ENCODE measurements at places on chromosomes 11 and 22.

DNA sequence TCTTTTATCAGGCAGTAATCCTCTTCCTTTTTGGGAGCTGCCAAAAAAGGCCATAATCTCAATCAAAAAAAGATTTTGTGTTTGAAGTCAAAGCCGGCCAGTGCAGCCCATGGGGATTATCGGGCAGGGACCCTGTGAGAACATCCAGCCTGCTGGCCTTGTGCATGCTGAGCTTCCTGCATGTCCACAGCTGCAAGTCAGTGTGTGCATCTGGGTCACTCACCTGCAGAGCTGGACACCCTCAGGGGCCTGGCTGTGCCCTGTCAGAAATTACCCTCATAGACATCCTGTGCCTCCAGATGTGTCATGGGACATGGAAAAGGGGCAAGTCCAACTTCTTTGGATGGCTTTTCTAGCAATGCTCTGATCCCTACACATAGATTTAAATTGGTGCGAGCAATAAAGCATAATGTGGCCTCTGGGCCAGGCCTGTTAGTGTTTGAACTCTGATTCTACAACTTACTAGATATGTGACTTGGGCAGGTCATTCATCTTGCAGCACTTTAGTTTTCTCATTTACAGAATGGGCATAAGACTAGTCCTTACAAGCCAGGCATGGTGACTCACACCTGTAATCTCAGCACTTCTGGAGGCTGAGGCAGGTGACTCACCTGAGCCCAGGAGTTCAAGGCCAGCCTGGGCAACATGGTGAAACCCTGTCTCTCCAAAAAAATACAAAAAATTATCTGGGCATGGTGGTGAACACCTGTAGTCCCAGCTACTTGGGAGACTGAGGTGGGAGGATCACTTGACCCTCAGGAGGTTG is 81.6 kb upstream of the LARGE1 start:
- no peak for DNase-seq

- no peak for DNase-seq
Observed at GRCh38 chr11:126485021-126485792, 129.7 kb downstream of the ST3GAL4 start.

- DNase-seq = no peak
Observed at GRCh38 chr11:33689085-33689484, 11.5 kb downstream of the C11orf91 start.

DNA sequence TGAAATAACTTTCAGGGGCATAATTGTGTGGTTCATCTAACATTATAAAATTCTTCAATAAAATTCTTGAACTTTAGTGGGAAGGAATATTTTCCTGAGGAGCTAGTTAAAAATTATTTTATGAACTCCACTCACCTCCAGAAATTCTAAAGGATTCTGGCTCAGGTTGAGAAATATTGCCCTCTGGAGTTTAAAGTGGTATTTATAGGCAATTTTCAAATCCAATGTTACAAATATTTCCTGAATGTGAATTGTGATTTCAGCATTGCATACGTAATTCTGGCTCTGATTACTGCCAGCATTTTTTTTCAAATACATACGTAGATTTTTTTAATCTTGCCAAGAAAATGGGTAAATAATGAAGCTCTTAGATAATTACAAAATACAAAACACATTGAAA is 598.2 kb upstream of the ANO3 start:
- DNase-seq = no peak

GRCh38 chr22:48660790-48661740 is 1166.6 kb downstream of the BRD1 start:
- DNase-seq = no peak

GRCh38 chr11:59221441-59221840 is 8.7 kb upstream of the MPEG1 start:
- DNase-seq = no peak

- DNase-seq = no peak
Observed at GRCh38 chr11:134592391-134592990, 180.4 kb upstream of the B3GAT1 start.

DNA sequence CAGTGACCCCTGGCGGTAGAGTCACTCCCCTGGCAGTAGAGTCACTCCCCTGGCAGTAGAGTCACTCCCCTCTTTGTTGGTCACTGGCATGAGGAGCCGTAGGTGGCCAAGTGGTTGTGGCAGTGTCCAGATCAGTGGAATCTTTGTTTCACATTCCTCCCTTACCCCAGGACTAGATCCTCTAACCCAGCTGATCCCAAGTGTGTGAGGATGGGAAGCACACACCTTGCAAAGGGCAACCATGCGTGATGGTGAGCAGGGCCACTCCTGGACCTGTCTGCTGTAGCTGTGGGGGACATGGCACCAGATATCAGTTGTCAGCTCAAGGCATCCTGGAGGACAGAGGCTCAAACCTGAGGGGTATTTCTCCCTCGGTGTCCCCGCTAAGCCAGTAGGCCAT is 37.8 kb downstream of the OSBP2 start:
- no peak for DNase-seq

- no peak for DNase-seq
Observed at GRCh38 chr22:29987137-29987536, 93.1 kb upstream of the HORMAD2 start.

GRCh38 chr22:16954060-16954403 is 54.0 kb downstream of the GAB4 start:
- DNase-seq = no peak

DNA sequence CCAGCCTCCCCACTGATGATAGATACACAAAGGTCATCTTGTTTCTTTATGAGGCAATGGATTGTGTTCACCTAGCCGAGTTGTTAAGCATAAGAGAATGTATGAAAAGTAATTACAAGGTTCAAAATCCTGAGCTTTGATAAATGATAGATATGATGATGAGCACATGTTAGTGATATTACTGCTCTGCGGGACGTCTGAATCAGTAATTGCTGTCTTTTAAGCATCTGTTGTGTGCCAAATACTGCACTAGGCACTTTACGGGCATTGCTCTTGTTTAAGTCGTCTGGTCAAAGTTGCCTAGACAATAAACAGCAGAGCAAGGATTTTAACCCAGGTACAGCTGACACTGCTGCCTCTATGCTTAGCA is 559 bp upstream of the RNF141 start:
- DNase-seq = no peak

DNA sequence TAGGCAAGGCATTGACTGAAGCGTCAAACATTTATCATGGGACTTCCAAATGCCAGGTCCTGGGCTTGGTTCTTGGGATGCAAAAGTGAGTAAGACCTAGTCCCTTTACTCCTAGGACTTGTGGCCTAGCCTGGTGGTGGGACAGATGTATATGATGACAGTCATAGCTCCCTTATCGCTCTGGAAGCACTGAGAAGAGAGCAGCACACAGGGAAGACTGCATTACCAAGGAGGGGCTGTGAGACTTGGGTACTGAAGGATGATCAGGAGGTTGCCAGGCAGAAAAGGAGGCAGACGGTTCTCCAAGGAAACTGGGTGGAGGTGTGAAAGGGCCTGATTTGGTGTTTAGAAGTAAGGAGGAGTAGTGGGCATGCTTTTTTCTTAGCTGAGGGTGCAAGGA is 32.5 kb downstream of the MICAL2 start:
- DNase-seq = no peak

- no peak for DNase-seq
Observed at GRCh38 chr11:19253153-19253745, 12.5 kb upstream of the E2F8 start.

- DNase-seq = no peak
Observed at GRCh38 chr22:32991353-32992101, 66.7 kb downstream of the SYN3 start.

- DNase-seq = no peak
Observed at GRCh38 chr11:1203505-1204271, 19.2 kb upstream of the MUC5B start.

GRCh38 chr11:120945042-120945441 is 78.9 kb upstream of the TBCEL start:
- no peak for DNase-seq

- DNase-seq = no peak
Observed at GRCh38 chr22:48923165-48923865, 904.4 kb downstream of the BRD1 start.

- DNase-seq = peak; percentile 49
Observed at GRCh38 chr22:24994070-24994763, 41.7 kb downstream of the KIAA1671 start.

GRCh38 chr22:50148991-50149721 is 21.4 kb upstream of the PANX2 start:
- no peak for DNase-seq

DNA sequence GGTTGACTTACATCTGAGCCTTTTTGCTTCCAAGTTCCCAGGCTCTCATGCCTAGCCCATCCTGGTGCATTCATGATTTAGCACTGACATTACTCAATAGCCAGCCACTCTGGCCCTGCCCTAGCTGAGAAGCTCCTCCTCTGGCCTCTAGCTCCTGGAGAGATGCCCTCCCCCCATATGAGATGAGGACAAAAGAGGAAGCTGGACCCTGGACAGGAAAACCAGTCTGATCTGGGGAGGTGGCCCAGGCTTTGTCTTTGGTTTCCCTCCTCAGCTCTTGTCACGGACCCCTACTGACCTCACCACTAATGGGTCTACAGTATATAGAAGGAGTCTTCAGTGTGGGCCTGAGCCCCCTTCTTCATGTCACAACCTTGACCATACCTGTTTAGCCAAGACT is 3.0 kb downstream of the RHOG start:
- no peak for DNase-seq

- DNase-seq = no peak
Observed at GRCh38 chr11:116231543-116231942, 541.2 kb downstream of the BUD13 start.
